ENCODE measurements at places on chromosomes 5 and 9. TPM values are rescaled to one million over a fixed set of nuclear protein-coding genes. Genes with fewer than 3 reads are reported as not detected.
A peak's percentile ranks its signal among the peaks of the same experiment; 100 is the strongest.

- no peak for DNase-seq
Measured at GRCh38 chr9:87096506-87096905, 149.2 kb upstream of the GAS1 start.

DNA sequence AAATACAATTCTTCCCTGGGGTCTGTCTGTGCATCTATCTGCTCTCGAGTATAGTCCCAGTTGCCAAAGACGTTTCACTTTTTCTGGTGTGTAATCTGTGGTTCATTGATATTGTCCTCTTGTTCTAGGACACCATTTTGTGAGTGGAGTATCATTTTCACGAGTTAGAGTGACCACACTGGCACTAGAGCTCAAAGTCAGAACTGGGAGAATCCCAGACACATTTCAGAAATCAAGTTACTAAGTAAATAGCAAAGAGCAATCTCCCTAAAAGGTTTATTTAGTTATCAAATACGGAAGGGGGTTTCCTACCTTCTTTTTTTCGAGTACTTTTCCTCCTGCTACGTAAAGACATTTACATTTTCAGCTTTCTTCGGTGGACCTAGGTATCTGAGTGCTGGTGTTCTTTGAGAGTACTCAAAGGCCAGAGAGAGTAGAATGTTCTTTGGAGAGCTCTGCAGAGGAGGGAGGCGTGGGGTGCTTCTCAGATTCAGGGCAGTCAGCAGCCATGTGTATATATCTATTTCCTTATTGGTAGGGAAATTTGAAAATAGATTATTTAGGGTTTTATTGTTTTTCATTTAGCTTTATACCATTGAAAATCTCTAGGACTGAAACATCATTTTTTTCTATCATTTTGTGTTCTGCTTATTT is 8.9 kb upstream of the HSPA9 start:
- no peak for DNase-seq

DNA sequence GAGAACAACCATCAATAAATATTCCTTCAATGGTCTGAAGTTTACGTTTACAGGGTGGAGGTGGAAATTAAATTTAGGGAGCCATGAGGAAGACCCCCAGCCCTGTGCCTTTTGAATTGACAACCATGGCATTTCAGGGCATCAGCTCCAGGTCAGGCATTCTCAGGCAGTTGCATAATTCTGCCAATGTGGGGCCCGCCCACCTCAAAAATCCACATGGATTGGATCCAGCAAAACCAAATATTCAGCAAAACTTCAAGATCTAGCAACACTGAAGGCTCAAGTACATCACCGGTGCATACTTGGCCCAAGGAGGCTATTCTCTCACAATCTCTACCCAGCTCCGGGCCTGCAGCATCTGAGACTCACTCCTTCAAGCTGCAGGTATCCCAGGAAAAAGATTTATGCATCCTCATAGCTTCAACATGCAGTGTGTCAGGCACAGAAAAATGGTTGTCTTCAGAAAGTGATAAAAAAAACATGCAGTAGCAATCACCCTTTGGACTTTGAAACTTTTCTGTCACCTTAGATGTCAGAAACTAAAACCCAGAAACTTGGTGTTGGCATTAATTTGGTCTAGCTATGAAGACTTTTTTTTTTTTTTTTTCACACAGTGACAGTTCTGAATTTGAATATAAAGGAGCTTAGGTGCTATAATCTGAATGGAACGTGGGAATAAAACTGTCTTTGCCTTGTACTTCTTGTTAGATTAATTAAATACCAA is 21.4 kb upstream of the ANXA2R start:
- no peak for DNase-seq

DNA sequence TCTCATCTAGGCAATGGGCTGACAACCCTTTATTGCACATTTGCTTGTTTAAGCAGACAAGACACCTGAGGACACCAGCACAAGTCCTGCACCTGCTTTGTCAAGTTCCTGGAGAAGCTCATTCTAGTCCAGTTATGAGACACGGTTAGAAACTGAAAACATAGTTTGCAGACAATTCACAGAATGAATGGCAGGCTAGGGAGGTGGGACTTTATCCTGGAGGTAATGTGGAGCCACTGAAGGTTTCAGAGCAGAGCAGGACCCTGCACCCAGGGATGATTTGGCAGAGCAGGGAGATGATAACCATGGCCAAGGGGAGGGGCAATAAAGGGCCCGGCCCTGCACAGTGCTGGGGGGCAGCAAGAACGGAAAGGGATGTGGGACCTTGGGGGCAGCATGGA is 50.7 kb upstream of the SLC25A51 start:
- DNase-seq, result no peak

GRCh38 chr5:123116058-123116457 is 27.0 kb downstream of the PRDM6 start:
- no peak for DNase-seq

DNA sequence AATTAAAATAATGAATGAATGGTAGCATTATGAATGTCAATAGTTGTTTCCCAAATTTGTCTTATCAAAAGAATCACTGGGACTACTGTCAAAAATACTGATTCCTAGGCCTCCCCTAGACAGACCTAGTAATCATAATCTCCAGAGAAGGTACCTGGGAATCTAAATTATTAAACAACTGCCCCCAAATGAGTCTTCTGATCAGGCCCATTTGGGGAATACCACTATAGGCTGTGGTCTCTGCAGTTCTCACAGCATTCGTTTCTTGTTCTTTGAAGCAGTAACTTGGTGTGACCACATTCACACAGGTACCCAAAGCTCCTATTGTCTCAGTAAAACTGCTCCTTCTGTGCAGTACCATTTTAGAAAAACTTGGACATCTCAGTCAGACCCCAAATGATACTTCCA is 230.9 kb downstream of the PIK3R1 start:
- DNase-seq, result no peak

DNA sequence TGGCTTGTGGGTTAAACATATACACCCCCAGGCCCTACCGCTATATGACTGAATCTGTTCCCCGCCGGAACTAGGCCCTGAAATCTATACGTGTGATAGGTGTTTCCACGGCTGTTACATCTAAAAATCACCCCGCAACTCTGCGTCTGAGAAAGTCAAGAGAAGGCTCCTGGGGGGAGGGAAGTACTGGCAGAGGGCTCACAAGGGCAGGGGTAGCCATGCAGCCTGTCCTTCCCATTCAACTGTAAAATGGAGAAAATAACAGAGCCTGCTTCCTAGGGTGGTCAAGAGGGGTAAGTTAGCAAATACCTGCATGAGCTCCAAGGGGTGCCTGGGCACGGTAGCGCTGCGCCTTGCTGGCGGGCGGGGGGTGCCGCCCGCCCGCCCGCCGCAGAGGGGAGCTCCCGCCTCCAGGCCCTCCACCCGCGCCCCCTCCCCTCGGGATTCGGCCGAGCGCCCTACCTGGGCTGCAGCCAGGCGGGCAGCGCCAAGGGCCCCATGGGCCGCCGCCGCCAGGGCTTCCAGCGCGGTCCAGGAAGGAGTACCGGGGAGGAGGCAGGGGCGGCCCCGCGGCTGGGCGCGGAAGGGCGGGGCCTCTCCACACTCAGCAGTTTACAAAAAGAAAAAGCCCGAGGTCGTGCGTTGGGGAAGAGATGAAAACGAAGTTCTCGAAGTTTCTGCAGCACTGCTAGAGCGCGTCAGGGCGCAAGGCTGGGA is at the start of gene HACD4:
TSS of gene HACD4 (minus strand) at position 550 of the 717 bp plus-strand sequence. CDS start at position 500, 50 bp downstream.
- peak; percentile 61 for DNase-seq

DNA sequence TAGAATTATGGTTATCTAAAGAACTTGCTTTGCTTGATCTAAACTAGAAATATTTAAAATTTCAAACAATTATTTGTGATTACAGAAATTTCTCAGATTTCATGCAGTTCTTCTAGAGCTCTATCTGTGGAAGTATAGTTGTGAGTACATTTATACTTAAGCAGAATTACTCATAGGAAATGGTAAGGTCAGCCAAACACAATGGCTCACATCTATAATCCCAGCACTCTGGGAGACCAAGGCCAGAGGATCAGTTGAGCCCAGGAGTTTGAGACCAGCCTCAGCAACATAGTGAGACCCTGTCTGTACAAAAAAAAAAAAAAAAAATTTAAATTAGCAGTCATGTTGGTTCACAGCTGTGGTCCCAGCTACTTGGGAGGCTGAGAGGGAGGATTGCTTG is 71.0 kb downstream of the INVS start:
- no peak for DNase-seq

GRCh38 chr5:98770911-98771322 is 2.5 kb upstream of the RGMB start:
- no peak for DNase-seq

DNA sequence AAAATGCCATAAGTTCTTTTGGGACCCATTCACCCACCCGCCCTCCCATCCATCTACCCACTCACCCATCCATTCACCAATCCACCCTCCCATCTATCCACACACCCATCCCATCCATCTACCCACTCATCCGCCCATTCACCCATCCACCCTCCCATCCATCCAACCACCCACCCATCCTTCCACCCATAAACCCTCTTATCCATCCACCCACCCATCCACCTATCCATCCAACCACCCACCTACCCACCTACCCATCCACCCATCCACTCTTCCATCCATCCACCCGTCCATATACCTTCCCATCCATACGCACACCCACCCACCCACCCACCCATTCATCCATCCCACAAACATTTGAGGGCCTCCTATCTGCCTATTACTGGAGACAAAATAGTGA is 43.3 kb downstream of the MSX2 start:
- DNase-seq, result no peak

DNA sequence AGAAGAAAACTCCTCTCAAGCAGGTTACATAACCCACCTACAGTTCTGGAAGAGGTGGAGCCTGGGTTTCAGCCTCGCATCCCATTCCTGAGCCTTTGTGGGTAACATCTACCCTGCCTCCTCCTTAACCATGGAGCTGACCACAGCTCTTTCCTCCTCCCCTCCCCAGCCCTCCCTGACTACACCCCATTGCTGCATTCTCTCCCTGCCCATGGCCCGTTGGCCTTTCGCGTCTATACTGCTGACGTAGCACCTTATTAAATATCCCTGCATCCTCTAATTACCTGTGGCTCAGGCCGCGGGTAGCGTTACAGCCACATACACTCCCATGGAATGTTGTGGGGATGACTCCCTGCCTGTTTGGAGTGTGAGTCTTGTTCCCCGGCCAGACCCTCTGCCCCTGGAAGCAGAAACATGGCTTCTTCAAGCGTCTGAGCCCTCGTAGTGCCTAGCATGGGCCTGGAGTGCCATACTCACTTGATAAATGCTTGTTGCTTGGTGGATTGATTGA is 72.8 kb downstream of the WWC1 start:
- no peak for DNase-seq

DNA sequence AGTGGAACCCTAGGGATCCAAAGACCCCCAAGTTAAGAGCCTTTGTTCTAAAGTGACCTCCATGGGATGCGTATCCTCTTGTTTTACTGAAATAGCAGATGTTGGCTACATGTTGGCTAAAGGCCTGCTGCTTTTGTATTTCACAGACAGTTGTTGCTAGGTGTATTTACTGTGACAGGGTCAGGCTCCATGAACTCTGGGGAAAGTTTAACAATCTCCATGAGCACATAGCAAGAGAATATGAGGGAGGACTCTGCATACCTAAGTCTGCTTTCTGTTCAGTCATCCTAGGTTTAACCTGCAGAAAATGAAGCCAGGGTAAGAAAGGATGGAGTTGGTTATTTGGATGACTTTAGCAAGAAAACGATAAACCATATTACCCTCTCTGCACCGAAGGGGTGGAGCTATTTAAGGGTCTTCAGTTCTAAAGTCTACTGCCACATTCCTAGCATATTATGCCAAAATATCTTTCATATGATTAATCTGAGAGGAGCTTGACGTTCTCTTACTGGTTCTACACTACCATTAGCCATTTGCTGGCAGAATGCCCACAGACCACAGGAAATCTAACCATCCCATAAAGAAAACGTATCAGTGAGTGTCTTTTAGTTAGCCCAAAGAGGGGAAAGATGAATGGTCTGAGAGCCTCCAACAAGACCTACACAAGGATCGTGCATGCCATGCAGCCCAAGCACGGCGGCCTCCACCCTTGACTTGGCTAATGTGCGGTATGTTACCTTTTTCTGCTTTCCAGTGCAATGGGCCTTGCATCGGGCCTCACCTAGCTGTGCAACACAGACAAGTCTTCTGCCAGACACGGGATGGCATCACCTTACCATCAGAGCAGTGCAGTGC is 127.8 kb downstream of the SAXO1 start:
- DNase-seq, result no peak

GRCh38 chr9:136847826-136848392 is 1.3 kb upstream of the PHPT1 start:
- DNase-seq, result peak; percentile 64

DNA sequence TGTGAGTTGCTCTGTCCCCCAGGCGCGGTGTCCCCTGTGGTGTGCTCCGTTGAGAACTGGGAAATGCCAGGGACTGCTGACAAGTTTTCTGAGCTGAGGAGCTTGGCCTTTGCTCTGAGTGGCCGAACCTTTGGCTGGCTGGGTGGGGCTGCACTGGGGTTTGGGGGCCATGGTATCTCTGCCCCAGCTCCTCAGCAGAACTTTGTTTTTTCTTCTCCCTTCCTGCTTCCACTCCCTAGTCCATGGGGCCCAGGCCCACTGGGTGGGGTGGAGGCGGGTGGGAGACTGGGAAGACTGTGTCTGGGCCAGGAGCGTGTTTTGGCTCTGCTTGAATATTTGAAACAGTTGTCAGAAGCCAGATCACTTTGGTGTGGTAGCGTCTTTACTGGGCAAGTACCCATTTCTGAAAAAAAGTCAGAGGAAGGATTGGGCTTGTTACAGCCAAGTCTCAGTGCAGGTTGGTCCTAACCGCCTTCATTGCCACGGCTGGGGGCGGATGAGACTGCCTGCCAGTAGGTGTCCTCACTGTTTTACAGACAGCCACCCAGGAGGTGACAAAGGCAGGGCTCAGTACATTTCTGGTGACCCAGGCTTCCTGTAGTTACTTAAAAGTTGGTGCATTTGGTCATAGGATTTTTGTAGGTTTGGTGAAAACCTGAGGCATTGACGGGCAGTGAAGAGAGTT is 92.7 kb downstream of the DAB2IP start:
- DNase-seq, result no peak

- no peak for DNase-seq
Measured at GRCh38 chr5:148928141-148928540, 101.7 kb downstream of the ADRB2 start.

GRCh38 chr9:17116400-17116837 is 18.4 kb upstream of the CNTLN start:
- no peak for DNase-seq

GRCh38 chr9:83151627-83152137 is 88.7 kb upstream of the RASEF start:
- no peak for DNase-seq

DNA sequence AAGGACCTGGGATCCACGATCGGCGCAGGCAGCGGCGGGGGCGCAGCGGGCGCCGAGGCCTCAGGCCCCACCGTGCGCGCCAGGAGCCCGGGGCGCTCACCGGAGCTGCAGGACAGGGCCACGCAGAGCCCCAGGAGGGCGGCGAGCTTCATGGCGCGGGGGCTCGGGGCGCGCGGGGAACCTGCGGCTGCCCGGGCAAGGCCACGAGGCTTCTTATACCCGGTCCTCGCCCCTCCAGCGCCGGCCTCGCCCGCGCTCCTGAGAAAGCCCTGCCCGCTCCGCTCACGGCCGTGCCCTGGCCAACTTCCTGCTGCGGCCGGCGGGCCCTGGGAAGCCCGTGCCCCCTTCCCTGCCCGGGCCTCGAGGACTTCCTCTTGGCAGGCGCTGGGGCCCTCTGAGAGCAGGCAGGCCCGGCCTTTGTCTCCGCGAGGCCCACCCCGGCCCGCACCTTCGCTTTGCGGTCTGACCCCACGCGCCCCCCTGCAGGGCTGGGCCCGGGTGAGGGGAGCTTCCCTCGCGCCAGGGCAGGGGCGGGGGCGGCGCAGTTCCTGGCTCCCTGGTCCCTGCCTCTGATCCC is at the start of gene SCGB3A1:
TSS of gene SCGB3A1 (minus strand) at position 189 of the 577 bp plus-strand sequence. CDS start at position 152, 37 bp downstream.
- no peak for DNase-seq

The GPR151 gene
- total RNA-seq, result not detected

The SMIM33 gene
- not detected for total RNA-seq

The MARVELD2 gene
- total RNA-seq, result 0.70 TPM

The TPRN gene
- total RNA-seq, result 5.6 TPM

The SLC6A18 gene
- not detected for total RNA-seq

The PCDHGC5 gene
- total RNA-seq, result under 0.01 TPM

The LTC4S gene
- total RNA-seq, result 22.9 TPM

All from uterus (tissue), 4 donors.